ENCODE measurements at places on chromosomes 13 and 19.

- DNase-seq = peak; percentile 95
Observed at GRCh38 chr19:355134-355533, 10.5 kb upstream of the MIER2 start.

DNA sequence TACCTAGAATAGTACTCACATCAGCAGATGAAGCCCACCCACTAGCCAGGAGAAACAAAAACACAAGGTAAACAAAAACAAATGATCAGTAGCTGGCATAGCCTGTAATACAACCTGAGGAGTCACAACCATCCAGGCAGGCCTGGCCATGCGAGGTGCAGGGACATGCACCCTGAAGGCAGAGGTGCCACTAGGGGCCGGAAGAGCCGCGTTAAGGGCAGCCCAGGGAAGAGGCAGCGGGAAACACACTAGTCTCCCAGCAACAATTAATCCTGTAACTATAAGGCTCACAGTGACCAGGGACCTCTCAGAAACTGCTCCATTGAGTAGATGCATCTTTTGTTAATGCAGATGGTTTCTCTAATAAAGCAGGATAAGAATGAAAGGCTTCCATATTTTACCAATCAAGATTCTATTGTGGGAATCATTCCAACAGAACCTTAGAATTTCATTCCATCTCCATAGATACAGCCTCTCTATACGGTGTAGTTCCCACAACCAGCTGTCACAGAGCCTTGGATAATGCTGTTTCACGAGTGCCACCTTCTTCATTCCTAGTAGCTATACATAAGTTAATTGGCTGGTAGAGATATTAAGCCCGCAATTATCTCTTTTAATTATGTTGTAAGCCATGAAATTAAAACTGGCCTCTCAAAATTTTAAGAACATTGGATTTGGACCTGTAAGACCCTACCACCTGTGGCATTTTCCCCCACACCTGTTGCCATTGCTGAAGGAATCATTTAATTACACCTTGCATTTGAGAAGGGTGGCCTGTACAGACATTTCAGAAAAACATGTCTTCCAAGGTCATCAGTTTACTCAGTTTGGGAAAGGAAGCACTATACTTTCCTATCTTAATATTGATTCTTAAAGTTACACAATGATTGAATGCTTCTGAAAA is 28.7 kb downstream of the ANKRD10 start:
- no peak for DNase-seq

- DNase-seq = no peak
Observed at GRCh38 chr13:41467425-41467945, 10.1 kb downstream of the RGCC start.

DNA sequence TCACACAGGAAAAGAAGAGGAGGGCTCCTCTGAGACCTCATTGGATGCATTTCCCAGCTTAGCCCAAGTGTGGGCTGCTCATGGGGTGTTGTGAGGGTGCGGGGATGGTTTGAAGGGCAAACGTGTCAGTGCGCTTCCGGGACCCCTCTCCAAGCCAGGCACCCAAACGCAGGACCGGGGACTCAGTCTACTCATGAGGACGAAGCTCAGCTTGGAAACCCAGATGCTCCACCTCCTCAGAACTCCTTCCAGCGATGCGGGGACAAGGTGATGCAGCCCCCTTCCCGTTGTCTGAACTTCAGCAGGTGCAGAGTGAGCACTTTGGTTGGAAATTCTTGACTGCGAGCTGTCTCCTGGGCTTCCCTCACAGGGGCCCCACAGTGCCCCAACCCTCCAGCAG is 33.1 kb upstream of the MTIF3 start:
- DNase-seq = no peak

GRCh38 chr13:72168126-72168855 is 301.3 kb upstream of the DACH1 start:
- DNase-seq = no peak

DNA sequence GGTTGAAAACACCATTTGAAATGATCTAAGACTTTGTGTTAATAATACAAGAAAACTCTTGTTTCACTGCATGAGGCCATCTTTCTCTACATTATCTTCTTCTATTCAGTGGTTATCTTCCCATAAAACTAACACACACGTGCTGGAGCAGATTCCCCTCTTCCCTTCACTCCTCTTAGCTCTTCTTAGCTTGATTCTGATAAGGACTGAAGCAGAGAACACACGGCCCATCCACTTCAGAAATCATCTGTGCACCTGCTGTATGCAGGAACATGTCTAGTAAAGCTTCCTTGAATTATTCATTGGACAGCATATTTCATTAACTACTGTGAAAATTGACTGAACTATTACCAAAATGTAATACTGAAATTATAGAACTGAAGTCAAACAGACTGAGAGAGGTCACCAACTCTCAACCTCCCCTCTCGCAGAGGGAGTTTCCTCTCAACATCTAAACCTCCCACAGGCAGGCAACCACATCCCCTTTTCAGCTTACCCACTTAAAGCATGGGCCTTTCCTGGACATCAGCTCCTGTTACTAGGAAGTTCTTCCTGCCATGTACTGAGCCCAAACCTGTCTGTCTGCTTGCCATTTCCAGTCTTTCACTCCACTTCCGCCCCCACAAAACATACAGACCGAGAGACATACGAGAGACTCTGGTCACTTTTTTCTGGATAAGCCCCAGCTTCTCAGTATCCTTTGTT is 113.9 kb downstream of the CRYL1 start:
- no peak for DNase-seq

- DNase-seq = no peak
Observed at GRCh38 chr13:98537306-98537705, 39.6 kb downstream of the STK24 start.

- DNase-seq = no peak
Observed at GRCh38 chr13:112782429-112783010, 92.7 kb downstream of the ATP11A start.

GRCh38 chr19:20414120-20414519 is 151.5 kb downstream of the ZNF737 start:
- DNase-seq = no peak

GRCh38 chr13:90746230-90746629 is 601.3 kb upstream of the MIR17HG start:
- no peak for DNase-seq

DNA sequence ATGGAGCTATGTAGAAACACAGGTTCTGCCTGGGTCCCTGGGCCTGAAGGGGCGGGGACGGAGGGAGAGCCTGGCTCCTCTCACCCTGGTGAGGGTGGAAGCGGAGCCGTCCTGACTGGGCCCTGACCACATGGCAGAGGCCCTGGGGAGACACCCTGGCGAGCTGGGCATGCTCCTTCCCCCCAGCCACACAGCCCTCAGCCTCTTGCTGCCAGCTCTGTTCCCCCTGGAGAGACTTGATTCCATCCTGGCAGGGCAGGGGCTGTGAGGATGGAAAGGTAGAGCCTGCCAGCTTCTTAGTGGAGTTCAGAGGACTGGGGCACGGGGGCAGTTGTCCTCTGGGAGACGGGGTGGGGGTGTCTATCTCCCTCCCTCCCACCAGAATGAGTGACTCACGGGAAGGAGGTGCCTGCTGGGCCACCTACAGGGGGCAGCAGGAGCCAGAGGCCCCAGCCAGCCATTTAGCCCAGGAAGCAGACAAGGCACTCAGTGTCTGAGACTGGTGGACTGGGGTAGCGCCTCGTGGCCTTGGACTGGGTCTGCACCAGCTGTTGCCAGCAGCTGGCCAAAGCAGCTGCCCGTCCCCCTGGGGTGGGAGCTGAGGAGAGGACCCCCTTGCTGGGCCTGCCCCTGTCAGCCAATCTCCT is 22.8 kb upstream of the RNF17 start:
- peak; percentile 21 for DNase-seq

GRCh38 chr13:31227870-31228269 is 28.1 kb downstream of the B3GLCT start:
- no peak for DNase-seq

- DNase-seq = no peak
Observed at GRCh38 chr13:66519259-66519658, 710.9 kb downstream of the PCDH9 start.

DNA sequence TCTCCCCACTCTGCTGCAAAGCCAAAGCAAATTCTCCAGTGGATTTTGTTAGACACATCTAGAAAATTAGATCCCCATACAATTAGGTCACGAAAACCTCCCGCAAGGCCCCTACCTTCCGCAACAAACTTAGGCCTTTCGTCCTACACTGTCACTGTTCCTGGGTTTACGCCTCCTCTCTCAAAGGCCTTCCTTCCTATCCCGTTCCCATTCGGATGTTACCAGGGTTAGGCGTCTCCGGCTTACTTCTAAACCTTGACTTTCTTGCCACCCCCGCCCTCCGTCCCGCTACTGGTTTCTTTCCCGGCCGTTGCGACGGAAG is 754 bp downstream of the RNF6 start:
- peak; percentile 4 for DNase-seq

DNA sequence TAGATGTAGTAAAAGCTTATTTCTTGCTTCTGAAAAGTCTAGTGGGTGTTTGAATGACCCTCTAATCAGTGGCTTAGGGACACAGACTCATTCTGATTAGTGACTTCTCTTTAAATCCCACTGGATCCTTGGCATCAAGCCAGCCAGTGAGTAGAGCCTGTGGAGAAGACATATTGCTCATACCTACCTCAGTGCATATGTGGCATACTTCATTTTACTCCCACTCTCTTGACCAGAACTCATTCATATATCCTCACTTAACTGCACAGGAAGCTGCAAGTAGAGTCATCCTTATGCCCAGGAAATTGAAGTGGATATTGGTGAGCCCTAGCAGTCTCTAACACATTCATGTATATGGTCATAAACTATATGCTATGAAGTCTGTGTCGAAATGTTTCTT is 148.3 kb downstream of the PDS5B start:
- peak; percentile 7 for DNase-seq

GRCh38 chr13:42219876-42220275 is 52.1 kb upstream of the AKAP11 start:
- DNase-seq = no peak

DNA sequence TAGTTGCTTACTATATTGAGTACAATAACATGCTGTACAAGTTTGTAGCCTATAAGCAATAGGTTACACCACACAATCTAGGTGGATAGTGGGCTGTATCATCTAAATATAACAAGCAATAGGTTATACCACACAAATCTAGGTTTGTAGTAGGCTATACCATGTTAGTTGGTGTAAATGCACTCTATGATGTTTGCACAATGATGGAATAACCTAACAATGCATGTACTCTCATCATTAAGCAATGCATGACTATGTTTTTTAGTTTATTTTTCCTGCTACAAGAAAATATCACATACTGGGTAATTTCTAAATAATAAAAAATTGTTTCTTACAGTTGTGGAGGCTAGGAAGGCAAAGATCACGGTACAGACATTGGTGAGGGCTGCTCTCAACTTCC is 262.5 kb downstream of the SLITRK6 start:
- no peak for DNase-seq

DNA sequence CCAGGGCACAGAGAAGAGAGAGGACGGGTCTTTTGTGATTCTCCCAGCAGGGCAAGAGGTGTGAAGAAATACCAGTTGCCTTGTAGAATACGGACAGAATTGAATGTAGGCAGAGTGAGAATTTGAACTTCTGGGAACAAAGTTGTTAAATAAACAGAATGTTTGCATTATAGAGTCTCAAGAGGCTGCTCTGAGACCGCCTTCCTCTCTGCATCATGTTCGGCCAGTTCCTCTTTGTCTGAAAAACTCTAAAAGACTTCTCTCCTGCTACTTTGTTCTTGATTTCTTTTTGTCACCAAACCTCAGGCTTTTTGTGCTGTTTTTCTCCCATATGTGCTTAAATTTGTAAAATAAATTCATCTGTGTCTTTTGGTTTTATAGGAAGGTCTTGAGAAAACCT is 256.4 kb downstream of the DLEU7 start:
- no peak for DNase-seq

GRCh38 chr19:616747-617526 is 16.4 kb downstream of the POLRMT start:
- DNase-seq = no peak

DNA sequence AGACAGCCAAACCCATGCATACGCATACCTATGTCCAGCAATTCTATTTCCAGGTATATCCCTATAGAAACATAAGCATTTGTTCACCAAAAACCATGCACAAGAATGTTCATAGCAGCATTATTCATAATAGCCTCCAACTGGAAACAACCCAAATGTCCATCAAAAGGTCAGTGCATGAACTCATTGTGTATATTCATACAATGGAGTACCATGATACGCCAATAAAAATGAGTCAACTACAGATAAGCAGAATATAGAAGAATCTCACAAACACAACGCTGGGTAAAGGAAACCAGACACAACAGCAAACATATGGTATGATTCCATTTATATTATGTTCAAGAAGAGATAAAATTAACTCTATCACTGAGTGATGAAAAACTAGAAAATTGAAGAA is 23.8 kb downstream of the DEDD2 start:
- DNase-seq = no peak

DNA sequence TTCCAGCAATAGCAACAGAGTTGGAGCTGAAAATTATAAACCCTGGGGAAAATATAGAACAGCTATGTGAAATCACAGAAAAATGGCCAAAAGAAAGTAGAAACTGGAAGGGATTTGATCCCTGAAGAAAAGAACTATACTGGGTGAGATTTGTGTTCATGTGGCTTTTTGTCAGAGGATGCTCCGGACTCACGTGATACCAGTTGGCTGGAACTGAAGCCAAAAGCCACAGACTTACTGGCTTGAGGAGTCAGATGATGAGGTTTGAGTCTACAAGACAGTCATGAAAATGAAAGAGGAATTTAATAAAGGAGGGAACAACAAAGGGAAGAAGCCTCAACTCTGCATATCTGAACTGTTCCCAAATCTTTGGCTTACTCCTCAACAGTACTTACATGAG is 427.1 kb downstream of the GPC5 start:
- no peak for DNase-seq

- no peak for DNase-seq
Observed at GRCh38 chr19:6593651-6594416, 2.9 kb upstream of the CD70 start.

GRCh38 chr19:1041272-1041834 is 1.4 kb downstream of the ABCA7 start:
- no peak for DNase-seq

DNA sequence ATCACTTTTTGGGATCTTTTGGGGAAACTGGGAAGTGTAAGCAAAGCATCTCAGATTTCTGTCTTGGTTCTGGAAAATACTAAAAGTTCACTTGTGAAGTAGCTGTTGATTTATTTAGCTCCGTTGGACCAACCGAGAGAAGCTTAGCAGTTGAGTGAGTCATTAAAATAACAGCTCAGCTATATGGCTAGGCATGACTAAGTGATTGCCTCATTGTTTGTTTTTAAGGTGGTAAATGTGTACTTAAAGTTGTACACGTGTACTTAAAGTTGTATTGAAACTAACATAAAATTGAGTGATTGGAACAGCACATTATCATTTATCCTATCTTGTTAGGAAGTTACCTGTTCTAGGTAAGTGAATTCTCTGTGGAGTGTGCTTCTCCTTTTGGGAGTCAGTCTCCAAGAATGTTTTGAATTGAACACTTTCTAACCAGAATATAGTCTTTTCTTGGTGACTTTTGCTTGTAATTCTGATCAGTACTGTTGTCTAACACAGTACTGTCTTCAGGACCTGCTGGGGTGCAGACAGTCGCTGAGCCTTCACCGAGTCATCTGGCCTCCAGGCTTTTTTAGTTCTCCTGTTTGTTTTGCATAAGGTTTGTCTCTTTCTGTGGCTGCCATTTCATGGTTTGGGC is 2.9 kb upstream of the DCUN1D2 start:
- DNase-seq = peak; percentile 88

GRCh38 chr19:16144216-16144581 is 714 bp downstream of the HSH2D start:
- no peak for DNase-seq

All from H54 (cell line).